Endothelial cell (in vitro differentiated cells): ENCODE measurements at places on chromosomes 6 and 20.

- no peak for DNase-seq
- no peaks in the 10 kb centered on the region for H3K27me3 ChIP-seq
- H3K36me3 ChIP-seq, result no peaks in the 10 kb centered on the region
- H3K27ac ChIP-seq, result no peak overlapping the region
- no peak overlapping the region for H3K4me3 ChIP-seq
- no peaks in the 10 kb centered on the region for H3K4me1 ChIP-seq
Measured at GRCh38 chr20:2593756-2594155, 57.4 kb downstream of the TMC2 start.

DNA sequence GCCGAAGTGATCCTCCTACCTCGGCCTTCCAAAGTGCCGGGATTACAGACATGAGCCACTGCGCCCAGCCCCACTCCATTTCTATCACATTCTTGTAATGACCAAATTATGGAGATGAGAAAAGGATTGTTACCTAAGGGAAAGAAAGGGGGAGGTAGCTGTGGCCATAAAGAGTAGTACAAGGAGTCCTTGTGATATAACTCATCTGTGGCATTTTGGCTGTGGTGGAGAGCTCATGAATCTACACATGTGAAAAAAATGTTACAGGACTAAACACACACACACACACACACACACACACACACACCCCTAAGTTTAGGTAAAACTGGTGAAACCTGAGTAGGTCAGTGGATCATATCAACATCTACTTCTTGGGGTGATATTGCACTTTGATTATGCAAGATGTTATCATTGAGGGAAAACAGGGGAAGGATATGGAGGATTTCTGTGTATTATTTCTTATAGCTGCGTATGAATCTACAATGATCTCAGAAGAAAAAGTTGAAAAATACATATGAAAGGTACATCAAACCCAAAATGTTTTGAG, 251.5 kb downstream of the TSHZ2 start:
- no peak overlapping the region for H3K27ac ChIP-seq
- no peak overlapping the region for H3K4me3 ChIP-seq
- no peak for DNase-seq
- no peaks in the 10 kb centered on the region for H3K4me1 ChIP-seq

- H3K36me3 ChIP-seq, result no peaks in the 10 kb centered on the region
- H3K4me3 ChIP-seq, result no peak overlapping the region
- DNase-seq, result no peak
- H3K27ac ChIP-seq, result no peak overlapping the region
- peaks cover 1% of the 10 kb centered on the region for H3K27me3 ChIP-seq
Measured at GRCh38 chr6:50271817-50272216, 222.1 kb upstream of the DEFB112 start.

DNA sequence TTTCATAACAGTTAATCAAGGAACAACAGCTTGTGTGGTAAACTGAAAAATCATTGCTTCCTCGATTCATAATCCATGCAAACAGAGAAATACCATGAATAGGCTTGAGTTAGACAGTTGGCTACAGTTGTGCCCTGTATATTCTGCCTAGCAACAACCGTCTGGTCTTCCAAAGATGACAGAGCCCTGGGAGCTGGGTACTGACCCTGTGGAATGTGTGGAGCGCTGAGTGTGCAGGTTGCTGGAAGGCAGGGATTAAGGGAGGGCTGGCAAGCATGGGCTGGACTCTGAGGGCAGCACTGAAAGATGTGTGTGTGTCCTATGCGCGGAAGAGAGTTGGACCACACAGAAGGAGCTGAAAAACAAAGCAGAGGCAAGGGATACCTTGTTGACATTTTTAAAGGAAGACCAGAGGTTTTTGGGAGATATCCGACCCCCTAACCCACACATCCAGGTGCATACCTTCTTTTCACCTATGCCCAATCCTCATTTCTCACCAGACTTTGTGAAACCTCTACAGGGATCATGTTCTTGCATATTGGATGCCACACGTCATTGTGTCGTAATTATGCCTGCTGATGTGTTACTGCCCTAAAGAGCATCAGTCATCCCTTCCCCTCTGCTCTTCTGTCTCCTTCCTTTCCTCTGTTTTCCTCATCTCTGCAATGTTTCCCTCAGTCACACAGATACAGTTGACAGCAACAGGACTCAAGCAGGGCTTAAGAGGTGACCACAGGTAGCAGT, 58.2 kb upstream of the VGLL2 start:
- H3K4me3 ChIP-seq, result no peak overlapping the region
- DNase-seq, result no peak
- H3K27me3 ChIP-seq, result no peaks in the 10 kb centered on the region
- H3K4me1 ChIP-seq, result no peaks in the 10 kb centered on the region

DNA sequence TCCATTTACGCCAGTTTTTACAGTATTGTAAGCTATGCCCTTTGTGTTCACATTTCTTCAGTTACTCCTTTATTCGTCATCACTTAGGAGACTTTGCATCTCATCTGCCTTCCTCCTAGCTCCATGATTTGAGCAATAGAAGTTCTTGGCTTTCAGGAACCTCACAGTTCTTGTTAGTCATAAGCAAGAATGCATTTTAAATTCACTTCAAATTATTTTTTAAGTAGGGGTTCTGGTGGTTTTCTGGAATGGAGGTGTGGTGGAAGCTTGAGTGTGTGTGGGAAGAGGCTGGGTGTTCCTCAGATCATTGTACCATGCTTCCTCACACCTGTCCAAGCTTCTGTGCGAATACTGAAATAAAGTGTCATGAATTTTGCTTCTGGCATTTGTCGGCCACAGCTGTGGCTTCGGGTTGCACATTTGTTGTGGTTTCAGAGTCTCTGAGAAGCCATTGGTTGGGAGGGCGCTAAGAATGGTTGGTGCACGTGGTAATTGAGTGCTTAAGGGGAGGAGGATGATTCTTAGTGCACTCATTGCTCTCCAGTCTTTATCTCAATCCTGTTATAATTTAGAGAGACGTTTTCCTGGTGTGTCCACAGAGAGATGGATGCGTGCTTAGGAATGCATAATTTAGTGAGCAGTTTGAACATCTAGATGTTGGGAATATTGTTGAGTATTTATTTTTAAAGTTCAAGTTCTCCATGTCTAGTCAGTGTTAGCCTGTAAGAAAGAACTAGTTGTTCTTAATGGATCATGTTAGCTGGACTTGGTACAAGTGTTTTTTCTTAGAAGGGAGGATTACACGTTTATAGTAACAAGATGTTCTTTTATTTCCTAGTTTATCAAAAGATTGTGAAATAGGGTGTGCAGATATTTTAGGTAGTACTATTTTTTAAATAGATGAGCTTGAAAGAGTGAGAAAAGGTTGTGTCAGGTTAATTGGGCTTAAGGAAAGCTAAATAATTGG, 31.9 kb downstream of the FOXO3 start:
- H3K4me1 ChIP-seq, result peaks cover 63% of the 10 kb centered on the region
- no peak overlapping the region for H3K27ac ChIP-seq
- no peak for DNase-seq
- peaks cover 1% of the 10 kb centered on the region for H3K27me3 ChIP-seq

- no peaks in the 10 kb centered on the region for H3K36me3 ChIP-seq
- DNase-seq, result no peak
- H3K27me3 ChIP-seq, result no peaks in the 10 kb centered on the region
Measured at GRCh38 chr6:45990162-45990561, 25.5 kb downstream of the CLIC5 start.

GRCh38 chr6:35191889-35192288, 21.9 kb upstream of the SCUBE3 start:
- H3K4me3 ChIP-seq, result no peak overlapping the region
- H3K27me3 ChIP-seq, result no peaks in the 10 kb centered on the region
- no peak for DNase-seq
- H3K27ac ChIP-seq, result no peak overlapping the region
